DMS79 treated with DMSO at 0.1 percent for 48 hours (cell line): ENCODE measurements at places on chromosomes 6 and 20.

DNA sequence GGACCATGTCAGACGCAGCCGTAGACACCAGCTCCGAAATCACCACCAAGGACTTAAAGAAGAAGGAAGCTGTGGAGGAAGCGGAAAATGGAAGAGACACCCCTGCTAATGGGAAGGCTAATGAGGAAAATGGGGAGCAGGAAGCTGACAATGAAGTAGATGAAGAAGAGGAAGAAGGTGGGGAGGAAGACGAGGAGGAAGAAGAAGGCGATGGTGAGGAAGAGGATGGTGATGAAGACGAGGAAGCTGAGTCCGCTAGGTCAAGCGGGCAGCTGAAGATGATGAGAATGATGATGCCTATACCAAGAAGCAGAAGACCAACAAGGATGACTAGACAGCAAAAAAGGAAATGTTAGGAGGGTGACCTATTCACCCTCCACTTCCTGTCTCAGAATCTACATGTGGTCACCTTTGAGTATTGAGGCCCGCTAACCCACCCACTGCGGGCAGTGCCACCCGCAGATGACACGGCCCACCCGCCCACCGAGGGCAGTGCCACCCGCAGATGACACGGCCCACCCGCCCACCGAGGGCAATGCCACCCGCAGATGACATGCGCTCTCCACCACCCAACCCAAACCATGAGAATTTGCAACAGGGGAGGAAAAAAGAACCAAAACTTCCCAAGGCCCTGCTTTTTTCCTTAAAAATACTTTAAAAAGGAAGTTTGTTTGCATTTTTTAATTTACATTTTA lies 43.3 kb downstream of the MGME1 start:
- DNase-seq, result no peak

DNA sequence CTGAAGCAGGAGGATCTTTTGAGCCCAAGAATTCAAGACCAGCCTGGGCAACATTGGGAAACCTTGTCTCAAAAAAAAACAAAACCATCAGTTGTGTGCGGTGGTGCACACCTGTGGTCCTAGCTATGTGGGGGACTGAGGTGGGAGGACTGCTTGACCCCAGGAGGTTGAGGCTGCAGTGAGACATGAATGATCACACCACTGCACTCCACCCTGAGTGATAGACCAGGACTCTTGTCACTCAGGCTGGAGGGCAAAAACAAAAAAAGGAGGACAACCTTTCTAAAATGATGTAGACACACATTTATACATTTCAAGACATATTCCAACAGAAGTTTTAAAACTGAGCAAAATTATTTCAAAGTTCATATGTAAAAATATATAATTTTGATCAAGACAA lies 45.1 kb downstream of the NOL7 start:
- DNase-seq, result no peak

- DNase-seq, result no peak
These were observed 54.9 kb downstream of the CDH22 start for GRCh38 chr20:46253391-46253790.

GRCh38 chr6:37679539-37680476 lies 17.9 kb downstream of the MDGA1 start:
- DNase-seq, result no peak

DNA sequence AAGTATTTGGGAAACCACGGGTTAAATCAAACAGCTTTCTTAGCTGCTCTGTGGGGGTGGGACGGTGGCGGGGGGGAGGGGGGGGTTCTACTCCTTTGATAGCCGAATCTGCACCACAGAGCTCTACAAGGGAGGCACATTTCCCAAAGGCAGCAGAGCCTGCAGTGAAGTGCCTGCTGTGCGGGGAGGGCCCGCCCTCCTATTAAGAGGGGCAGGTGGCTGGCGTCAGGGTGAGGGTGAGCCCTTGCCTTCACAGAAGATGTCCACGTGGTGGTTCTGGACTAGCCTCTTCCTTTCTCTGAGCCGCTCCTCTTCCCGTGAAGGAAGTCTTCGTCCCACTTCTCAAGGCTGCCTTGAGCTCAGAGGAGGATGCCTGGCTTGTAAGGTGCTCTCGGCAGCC lies 174.9 kb upstream of the THBS2 start:
- no peak for DNase-seq

GRCh38 chr20:18686696-18687095 lies 98.8 kb downstream of the DTD1 start:
- DNase-seq, result no peak

DNA sequence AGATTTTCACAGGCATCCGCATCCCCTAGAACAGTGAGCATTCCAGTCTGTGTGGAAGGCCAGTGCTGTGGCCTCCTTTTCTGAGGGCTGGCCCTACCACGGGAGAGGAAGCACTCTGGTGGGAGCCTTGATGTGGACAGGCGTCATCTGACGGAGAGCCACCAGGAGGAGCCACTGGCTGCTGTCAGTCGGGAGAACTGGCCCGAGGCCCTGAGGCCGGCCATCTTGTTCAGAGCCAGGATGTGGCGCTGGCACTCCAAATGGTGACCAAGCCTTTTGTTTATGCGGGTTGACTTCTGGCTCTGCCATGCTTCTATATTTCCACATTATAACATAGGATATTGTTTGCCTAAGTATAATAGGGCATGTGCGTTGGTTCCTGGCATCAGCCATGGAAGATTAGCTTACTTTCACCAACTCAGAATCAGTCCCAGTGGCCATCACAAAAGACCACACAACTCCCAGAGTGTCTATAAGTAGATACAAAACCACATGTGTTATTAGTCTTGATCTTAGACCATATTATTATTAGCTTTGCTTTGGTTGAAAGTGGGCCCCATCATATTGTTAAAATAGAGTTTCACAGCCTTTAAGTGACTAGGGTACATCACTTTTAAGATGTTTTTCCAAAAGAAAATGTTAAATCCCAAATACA lies 273.9 kb upstream of the TAB2 start:
- no peak for DNase-seq

DNA sequence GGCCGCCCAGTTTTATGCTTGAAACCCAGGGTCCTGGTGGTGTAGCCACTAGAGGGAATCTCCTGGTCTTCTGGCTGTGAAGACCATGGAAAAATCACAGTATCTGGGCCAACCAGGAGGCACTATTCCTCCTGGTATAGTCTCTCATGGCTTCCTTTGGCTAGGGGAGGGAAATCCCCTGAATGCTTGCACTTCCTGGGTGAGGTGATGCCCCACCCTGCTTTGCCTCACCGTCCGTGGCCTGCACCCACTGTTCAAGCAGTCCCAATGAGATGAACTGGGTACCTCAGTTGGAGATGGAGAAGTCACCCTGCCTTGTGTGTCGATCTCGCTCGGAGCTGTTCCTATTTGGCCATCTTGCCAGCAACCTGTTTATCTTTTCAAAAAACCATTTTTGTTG lies 10.1 kb upstream of the ZNF337 start:
- DNase-seq, result no peak

DNA sequence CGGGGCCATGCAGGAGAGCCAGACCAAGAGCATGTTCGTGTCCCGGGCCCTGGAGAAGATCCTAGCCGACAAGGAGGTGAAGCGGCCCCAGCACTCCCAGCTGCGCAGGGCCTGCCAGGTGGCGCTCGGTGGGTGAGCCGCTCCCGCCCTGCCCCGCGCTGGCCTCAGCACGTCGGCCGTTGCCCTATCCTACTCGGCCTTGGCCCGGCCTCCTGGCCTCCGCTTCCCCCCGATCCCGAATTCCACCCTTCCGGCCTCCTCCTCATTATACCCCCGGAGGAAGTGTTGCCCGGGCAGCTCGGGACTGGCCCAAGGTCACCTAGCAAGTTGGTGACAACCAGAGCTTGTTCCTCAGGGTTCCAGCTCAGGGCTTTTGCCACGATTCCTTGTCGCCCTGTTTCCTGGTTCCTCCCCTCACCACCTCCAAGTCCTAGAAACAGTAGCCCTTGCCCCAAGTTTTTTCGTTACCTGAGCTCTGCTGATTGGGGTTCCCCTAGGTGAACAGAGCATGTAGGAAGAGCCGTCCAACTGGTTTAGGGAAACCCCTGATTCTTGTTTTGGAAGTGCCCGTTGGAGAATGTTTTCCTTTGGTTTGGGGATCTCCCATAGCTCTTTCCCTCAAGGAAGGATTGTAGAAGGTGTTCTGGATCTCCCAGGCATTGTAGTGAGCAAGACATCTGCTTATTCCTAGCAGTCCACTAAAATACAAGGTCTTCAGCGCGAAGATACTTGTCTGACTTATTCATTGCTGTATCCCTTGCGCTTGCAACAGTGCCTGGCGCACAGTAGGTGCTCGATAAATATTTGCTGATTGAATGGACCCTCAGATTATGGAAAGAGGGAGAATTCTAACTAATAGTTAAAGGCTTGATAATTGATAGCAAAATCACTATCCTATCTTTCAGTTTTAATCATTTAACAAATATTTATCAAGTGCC lies 641 bp downstream of the ARFGEF2 start:
- DNase-seq, result peak; percentile 22

- no peak for DNase-seq
These were observed 57.7 kb downstream of the CLVS2 start for GRCh38 chr6:123053602-123054225.

GRCh38 chr6:24080711-24081110 lies 45.3 kb upstream of the NRSN1 start:
- no peak for DNase-seq

DNA sequence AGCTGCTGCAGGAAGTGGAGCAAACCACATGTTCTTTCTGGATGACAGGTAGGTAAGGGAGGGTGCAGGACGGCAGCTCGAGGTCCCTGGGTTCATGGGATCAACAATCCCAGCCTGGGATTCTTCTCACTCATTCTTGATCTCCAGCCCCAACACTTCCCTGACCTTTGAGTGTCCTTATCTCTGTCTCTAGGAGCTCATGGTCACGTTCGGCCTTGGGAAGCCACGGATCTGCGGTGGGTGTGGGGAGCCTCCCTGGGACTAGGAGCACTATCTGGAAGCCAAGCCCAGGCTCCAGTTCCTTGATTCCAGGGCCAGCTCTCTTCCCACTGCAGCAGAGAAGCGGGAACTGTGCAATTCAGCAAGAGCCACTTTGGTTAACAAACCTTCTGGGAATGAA lies 27.5 kb downstream of the BNIP5 start:
- no peak for DNase-seq

GRCh38 chr20:60126975-60127374 lies 168.8 kb downstream of the CDH26 start:
- no peak for DNase-seq

GRCh38 chr6:121816361-121816760 lies 380.9 kb downstream of the GJA1 start:
- no peak for DNase-seq

GRCh38 chr6:150293423-150294173 lies 75.2 kb upstream of the IYD start:
- DNase-seq, result no peak

DNA sequence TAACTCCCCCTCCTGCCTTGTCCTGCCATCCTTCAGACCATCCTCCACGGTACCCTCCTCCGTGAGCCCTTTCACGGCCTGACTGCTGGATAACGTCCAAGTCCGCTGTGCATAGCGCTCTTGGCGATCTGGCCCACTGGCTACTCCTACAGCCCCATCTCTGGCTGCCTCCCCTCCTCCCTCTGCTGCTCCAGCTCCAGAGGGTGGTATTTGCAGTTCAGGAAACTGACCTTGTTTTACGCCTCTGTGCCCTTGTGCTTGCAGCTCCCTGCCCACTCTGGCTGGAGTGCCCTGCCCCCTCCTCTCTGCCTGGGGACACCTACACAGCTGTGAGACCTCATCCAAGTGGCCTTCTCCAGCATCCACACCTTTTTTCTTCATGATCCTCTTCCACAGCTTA lies 6.5 kb upstream of the RREB1 start:
- DNase-seq, result no peak

- no peak for DNase-seq
These were observed 399.9 kb upstream of the MARCKS start for GRCh38 chr6:113457198-113457597.

DNA sequence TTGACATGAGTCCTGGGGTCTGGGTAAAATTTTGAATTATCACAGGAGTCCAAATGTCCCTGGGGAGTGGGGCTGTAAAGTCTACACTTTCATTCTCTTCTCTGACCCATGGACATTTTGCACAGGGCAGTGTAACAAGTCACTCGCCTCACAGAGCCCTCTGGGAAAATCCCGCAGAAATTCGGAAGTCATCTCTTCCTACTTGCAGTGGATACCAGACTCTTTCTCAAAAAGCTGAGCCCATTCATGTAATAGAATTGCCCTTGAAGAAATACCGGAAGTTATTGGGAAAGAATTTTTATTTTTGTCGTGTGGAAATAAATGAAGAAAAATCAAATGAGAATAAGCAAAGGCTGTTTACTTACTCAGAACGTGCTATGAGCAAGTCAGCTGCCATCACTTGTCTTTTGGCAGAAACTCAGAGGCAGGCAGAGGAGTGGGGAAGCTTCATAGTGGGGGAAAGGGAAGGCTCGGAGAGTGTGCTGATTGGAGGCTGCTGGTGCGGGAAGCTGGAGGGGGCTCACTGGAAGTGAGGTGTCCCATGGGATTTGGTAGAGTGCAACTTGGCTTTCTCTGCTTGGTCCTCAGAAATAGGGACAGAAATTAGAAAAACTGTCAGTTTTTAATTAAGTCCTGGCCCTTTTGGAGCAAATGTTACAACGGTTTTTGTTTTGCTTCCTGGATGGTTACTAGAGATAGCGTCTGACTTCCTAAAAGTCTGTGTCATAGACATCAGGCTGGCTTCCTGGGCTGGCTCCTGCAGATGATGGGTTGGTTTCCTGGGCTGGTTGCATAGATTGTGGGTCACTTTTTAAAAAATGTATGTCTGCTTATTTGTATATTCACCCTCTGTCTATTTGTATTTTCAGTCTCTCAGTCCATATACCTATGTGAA lies 79.8 kb upstream of the EEF1E1 start:
- DNase-seq, result no peak

GRCh38 chr6:33076406-33076934 lies 680 bp downstream of the HLA-DPB1 start:
- DNase-seq, result no peak

DNA sequence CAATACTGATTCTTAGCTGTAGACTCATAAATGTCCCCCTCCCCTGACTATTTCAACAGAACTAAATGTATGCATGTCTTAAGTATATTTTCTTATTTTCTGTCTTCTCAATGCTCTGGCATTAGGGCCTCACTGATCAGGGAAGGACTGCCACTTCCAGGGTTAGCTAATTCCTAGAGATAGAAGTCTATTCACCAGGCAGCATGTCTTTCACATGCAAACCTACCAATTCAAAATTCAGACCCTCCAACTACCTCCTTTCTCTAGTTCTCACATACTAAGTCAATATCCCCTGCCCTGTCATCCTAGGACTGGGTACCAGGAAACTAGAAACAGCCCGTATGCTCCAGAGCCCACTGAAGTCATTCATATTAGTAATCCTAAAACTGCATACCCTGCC lies 132.3 kb downstream of the RALGAPA2 start:
- DNase-seq, result no peak

GRCh38 chr20:11937230-11937629 lies 19.5 kb downstream of the BTBD3 start:
- DNase-seq, result no peak

DNA sequence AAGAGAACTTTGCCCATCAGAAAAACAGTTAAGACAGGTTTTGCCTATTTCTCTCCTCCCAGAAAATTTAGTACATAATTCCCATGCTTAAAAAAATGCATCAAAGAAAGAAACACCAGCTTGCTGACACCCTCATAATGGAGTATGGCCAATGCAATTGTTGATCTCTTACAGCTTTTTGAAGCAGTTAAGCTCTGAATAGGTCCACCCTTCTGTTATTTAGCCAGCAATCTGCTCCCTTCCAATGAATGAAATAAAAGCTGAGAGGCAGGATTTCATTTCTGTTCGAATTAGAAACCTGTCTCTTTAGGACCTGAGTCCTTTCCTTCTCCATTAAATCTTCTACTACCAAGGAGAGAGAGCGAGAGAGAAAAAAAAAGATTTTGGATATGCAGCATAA lies 288.7 kb downstream of the RNF144B start:
- no peak for DNase-seq
